CD4-positive, alpha-beta T cell treated with Interleukin-1 beta for 1 hour (primary cell): ENCODE measurements at places on chromosomes 12 and 14.
A peak's percentile ranks its signal among the peaks of the same experiment; 100 is the strongest.

DNA sequence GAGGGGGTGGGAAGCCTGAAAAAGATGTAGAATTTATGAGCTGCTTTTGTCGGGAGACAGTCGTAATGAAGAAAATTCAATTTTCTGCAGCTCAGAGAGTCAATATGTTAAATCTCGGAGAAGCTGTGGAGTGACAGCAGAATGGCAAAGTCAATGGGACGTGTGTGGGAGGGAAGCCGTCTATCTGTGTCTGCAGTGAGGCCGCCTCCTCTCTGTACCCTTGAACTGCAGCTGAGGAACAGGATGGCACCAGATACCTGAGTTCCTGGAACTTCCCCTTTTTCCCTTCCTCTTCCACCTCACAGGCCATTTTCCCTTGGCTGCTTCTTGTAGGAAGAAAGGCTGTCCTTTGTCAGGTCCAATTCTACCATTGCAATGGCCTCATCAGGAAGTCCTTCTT is 9.3 kb upstream of the CALCOCO1 start:
- DNase-seq = no peak

DNA sequence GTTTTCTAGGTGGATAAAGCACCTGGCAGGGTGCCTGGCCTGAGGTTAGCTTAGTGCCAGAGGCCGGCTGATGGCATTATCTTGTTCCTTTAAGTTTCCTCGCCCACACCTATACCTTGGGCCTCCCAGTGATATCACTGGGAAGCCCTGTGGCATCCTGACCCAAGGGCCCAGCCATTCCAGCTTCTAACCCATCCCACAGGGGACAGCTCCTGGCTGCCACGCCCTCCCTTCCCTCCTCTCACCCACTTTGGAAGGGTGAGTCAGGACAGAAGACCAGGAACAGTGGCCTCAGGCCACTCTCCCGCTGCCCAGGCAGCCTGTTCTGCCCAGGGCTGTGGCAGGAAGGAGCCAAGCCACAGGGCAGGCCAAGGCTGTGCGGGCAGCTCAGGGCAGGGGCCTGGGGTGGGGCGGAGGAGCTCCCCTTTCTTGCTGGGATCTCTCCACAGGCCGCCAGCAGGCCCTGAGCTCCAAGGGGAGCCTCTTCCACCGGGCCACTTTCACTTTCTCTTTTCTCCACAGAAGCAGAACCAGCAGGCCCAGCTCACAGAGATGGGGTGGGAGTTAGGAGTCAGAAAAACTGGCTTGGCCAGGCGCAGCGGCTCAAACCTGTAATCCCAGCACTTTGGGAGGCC is 75.1 kb downstream of the IRF2BPL start:
- peak; percentile 60 for DNase-seq

- DNase-seq = no peak
Measured at GRCh38 chr14:53331921-53332320, 178.8 kb upstream of the DDHD1 start.

GRCh38 chr12:24896171-24896570 is 52.7 kb downstream of the BCAT1 start:
- no peak for DNase-seq

DNA sequence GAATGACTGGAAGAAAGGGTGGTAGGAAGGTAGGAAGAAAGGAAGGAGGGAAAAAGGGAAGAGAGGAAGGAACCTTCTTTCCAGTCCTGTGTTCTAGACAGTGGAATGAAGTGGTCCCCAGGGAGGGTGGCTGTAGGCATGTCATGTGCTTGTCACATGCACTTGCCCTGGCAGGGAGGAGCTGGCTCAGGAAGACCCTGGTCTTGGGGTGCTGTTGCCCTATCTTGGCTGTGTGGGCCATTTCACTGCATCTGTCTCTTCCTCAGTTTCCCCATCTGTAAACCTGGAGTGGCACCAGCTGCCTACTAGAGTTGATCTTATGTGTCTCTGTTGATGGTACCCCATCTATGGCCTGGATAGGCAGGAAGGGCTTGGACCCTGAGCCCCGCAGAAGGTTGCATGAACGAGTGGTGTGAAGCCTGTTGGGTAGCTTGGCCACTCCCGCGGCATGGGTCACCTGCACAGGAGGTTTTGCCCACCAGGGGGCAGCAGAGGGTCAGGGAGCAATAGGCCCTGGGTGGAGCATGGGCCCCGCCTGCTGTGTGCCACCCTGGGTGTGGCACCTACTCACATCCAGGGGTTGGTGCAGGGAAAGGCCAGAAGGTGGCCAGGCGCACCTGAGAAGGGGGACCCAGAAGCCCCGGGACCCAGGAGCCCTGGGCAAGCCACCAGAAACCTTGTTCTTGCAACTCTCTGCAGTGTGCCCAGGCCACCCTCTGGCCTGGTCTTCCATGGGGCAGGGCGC is 25.1 kb downstream of the MEG3 start:
- DNase-seq = peak; percentile 67

GRCh38 chr14:51929910-51930682 is 59.2 kb upstream of the RTRAF start:
- no peak for DNase-seq

DNA sequence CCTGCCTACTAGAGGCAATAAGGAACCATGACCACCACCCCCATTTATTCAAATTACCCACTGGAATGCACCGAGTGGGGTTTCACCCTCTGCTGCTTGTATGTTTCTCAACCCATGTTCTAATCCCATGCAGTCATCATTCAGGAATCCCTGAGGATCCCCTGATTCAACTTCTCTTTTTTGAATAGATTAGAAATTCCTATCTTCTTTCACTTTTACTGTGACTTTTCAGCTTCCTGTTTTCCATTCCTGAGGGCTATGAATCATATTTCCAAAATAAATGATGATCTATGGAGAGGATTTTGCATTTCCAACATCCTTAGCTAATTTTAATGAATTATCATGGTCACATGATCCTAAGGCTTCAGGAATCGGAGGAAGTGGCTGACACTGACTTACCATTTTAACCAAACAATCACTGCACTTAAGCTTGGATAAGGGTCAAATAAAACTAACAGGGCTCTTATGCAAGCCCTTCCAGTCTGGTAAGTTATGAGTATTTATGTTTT is 19.4 kb upstream of the P2RX4 start:
- peak; percentile 67 for DNase-seq
